ENCODE measurements at places on chromosomes 11 and 22.
A peak's percentile ranks its signal among the peaks of the same experiment; 100 is the strongest.

GRCh38 chr11:34346551-34346950 is 11.3 kb downstream of the ABTB2 start:
- peak; percentile 53 for DNase-seq

DNA sequence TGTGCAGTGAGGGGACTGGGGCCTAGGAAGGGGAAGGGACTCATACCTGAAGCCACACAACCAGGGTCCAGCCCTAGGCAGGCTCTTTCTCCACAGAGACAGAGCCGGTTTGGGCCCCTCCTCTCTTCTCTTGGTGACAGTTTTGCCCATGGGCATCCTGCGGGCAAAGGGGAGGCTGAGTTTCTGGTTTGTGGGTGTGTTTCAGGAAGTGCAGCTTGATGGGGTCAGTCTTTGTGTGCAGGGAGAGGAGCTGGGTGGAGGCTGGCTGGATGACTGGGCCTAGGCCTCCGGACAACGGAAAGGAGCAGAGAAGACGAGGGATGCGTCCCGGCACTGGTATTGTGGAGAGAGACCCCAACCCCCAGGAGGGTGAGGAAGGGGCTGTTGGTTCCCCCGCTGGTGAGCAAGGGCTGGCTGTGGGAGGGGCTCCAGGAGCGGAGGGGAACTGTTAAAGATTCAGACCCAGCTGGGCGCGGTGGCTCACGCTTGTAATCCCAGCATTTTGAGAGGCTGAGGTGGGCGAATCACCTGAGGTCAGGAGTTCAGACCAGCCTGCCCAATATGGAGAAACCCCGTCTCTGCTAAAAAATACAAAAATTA is 23.4 kb upstream of the CELSR1 start:
- DNase-seq = no peak

DNA sequence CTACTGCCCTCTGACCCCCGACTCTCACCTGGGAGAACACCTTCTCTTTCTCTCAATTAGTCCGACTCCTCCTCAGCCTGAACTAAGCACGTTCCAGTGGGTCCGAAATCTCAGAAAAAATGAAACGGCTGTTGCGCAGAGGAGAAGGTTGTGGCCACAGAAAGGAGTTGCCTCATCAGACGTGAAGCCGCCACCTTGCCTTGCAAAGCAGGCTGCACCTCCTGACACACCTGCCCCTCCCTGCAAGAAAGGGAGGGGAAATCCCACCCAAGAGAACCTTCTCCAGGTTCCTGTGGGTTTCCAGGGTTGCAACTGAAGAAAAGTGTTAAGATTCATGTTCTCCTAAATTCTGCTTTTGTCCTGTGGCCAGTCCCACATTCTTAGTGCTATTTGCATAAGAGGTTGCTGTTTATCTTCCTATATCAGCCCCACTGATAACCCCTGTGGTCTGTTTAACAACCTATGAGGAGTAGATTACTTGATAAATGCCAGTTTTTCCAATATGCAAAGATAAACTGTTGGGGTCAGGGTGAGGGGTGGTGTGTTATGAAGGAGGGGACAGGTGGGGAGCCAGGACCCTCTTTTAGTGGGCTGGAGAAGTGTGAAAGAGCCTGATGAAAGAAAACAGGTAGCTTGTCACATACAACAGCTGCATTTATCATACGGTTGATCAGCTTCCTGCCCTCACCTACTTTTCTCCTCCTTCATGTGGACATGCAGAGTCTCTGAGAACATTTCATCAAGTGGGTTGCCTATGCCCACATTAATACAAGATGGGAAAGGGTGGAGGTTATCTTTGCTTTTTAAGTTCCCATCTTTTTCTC is 18.2 kb downstream of the ZBTB16 start:
- DNase-seq = no peak

DNA sequence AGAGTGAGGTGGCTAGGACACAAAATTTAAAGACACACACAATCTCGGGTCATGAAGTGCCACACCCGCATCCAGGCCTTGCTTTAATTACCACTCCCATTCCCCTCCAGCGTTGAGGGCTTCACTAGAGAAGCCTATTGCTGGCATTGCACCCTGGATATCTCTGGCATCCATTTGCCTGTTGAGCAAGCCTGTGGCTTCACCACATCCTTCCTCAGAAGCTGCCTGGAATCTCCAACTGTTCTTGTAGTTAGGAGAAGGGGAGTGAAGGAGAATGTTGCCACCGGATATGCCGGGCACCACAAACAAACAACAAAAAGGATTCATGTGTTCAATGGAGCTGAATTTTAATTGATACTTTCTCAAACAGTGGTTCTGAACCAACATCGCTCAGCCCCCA is 34.4 kb upstream of the RCN1 start:
- DNase-seq = peak; percentile 62

GRCh38 chr11:72577271-72577721 is 96.9 kb downstream of the PDE2A start:
- no peak for DNase-seq

- DNase-seq = no peak
Measured at GRCh38 chr11:117815262-117815803, 9.2 kb downstream of the FXYD2 start.

DNA sequence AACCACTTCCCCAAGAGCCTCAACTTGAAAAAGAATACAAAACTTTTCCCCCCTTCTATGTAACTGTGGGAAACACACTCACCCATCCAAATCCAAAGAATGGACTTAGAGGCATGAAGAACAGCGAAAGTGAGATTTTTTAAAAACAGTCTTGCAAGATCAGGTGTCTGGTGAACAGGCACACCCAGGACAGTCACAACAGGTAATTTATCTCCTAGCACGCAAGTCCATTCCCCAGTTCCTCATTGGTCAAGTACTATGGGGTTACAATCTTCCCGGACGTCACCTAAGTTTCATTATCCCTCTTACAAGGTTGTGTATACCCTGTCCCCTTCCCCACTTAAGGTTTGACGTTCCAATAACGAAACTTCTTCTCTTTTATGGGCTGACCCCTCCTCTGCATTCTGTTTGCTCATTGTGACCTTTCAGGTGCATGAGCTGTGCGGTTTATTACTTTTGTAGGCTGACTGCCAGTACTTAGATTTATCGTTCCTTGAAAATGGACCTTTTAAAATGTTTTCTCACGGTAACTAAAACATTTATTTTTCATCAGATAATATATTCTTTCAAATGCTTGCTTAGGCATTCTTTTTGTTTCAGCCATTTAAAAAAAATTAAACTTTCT is 1401.9 kb downstream of the FAM181B start:
- no peak for DNase-seq

- DNase-seq = no peak
Measured at GRCh38 chr11:124012697-124013096, at the start of gene OR10G4. TSS of gene OR10G4 (plus strand) at chr11:124012997. CDS start at chr11:124015575, 2,578 bp downstream.
